ENCODE measurements at places on chromosomes 7 and 10.
A peak's percentile ranks its signal among the peaks of the same experiment; 100 is the strongest.

- no peak for DNase-seq
Observed at GRCh38 chr7:97697396-97697795, 34.5 kb upstream of the TAC1 start.

DNA sequence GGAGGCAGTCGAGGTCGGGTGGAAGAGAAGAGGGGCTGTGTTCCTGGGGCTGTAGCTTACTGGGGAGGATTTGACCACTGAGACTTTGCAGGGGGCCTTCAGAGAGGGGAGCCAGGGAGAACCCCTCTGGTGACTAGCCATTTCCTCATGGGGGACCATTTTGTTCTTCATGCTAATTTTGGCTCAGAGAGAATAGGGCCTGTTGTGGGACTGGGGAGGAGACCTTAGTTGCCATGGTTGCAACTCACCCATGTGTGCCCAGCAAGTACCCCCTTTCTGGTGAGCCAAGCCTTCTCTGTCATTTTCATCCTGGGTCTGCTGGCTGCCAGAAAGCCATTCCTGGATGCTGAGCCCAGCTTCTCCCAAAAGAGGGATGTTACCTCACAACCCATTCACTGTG lies 120.9 kb downstream of the GRK5 start:
- DNase-seq: no peak

DNA sequence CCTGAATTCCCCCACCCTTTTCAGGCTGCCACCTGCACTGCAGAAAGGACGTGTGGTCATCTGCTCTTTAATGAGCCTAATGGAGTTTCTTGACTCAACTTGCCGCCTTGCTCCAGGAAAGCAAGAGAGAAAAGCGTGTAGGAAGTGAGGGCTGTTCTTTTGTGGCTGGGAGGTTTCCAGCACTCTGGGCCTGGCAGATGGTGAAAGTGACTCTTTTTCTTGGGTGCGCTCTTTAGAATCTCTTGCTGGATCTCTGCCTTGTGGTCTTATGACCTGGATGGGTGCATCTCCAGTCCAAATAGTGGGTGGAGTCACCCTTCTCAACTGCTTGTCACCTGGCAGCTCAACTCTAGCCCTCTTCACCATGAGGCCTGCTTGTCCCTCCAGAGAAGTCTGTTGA lies 244.0 kb downstream of the SORCS1 start:
- DNase-seq: no peak

- DNase-seq: no peak
Observed at GRCh38 chr10:4655406-4655805, 170.6 kb upstream of the AKR1E2 start.

- no peak for DNase-seq
Observed at GRCh38 chr10:72024596-72024995, 60.4 kb downstream of the CHST3 start.

DNA sequence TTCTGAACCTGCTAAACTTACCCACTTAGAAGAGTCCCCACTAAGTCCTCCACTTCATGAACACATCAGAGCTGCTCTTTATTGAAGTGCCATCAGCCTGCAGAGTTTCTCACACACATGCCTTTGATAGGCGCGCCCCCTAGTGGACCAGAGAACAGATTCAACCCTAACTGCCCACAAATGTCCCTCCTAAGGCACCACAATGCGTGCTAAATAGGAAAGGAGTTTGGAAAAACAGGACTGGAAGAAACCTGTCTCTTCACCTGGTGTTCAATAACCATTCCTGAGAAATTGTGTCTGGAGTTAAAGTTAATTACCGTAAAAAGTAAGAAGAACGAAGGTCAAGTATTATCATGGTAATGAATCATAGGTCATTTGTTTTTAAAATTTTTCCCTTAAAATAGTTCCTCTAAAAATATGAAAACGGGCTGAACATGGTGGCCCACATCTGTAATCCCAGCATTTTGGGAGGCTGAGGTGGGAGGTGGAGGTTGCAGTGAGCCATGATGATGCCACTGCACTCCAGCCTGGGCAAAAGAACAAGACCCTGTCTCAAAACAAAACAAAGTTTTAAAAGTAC lies 249.7 kb downstream of the ELMO1 start:
- DNase-seq: peak; percentile 77

DNA sequence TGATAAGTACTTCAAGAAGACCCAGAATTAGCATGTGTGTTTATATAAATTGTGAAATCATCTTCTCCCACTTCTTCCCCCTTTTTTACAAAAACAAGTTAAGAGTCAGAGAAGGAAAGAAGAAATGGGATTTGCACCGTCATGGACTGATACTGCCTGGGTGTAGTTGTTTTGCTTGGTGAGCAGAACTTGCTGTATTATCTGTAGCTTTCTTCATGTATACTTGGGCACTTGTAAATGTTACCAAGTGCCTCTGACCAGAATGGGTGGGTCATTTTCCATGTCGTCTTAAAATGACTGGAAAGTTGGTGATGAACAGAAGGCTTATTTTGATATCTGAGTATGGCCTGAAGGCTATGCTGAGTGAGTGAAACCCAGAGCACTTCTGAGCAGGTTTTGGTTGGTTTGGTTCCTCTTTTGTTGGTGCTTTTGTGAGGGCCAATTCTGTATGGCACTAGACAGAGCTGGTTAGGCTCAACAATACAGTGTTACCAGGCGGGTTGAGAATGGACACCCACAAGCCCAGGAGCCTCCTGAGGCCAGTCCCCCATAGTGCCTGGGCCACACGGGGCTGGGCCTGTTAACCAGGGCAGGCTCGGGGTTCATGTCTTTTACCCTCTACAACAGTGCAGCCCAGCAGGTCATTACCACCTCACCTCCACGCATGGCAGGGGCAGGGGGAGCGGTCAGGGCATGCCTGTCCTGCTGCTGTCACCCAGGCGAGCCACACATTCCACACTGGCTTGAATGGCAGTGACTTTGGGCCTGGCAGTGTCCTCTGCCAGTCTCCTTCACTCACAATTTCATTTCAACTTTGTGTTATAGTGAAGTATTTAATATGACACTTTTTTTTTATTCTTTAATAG lies 115.1 kb downstream of the CCNY start:
- DNase-seq: no peak

DNA sequence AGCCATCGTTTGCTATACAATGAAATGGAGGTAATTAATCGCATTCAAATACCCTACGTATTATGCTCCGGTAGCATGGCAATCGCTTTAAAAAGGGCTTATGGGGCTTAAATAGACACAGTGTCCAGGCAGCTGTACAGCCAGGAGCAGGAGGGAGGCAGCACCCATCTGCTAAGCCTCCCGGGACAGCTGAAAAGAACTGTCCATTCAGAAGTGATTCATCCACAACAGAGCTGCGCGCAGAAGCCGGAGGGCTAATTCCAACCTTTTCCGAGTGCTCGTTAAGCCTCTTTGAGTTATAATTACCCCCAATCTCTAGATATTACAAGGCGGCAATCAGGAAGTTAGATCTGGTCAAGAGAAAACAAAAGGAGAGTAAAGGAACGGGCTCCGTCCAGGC lies 58.3 kb downstream of the DPYSL4 start:
- DNase-seq: no peak

GRCh38 chr7:37448011-37448635 lies 541 bp downstream of the ELMO1 start:
- DNase-seq: no peak

- peak; percentile 73 for DNase-seq
Observed at GRCh38 chr10:33193057-33193700, 141.3 kb downstream of the NRP1 start.

GRCh38 chr10:101052285-101052684 lies 9.5 kb upstream of the KAZALD1 start:
- DNase-seq: no peak

DNA sequence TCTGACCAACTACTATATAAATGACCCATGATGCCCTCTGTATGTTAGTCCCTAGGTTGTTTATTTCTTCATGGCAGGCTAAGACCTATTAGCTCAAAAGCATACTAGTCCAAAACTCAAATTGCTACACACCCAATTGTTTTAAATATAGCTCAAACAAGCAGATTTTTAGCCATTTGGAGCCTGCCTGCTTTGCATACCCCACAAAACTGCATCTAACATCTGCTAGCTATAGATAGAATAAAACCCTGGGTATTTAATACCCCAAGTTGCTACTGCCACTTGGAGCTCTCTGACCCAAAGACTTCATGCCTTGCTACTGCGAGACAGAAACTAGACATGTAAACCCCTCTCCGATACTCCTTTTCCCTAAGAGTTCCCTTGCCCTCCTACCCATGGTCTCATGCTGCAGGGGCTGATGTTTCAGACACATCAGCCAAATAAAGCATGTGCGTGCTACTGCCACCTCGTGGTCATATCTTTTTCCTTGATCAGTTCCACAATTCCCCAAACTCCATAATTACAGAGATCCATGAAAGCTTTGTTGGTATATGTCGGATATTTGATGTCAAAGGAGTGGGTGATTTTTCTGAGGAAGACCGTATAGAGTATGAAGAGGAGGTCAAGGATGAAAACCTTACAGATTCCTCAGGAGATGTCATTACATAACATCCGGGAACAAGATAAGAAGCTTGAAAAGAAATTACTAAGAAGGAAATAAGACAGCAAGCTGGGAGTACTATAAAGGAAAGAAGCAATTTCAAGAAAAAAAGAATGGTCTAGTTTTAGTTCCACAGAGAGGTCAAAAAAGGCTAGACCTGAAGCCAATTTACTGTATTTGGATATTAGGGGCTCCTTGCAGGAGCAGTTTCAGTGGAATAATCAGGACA lies 386.6 kb downstream of the SH2D4B start:
- DNase-seq: peak; percentile 62

- no peak for DNase-seq
Observed at GRCh38 chr7:150801946-150802771, 1.6 kb downstream of the TMEM176A start.

DNA sequence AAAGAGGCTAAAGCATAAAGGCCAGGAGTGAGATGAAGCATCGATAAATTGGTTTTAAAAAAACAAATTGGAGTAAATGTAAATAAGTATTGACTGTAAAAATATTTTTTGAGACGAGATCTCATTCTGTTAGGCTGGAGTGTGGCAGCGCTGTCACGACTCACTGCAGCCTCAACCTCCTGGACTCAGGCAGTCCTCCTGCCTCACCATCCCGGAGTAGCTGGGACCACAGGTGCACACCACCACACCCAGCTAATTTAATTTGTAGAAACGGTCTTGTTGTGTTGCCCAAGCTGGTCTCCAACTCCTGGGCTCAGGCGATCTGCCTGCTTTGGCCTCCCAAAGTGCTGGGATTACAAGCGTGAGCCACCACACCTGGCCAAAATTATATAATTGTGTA lies 17.8 kb downstream of the HNRNPA2B1 start:
- DNase-seq: peak; percentile 6

DNA sequence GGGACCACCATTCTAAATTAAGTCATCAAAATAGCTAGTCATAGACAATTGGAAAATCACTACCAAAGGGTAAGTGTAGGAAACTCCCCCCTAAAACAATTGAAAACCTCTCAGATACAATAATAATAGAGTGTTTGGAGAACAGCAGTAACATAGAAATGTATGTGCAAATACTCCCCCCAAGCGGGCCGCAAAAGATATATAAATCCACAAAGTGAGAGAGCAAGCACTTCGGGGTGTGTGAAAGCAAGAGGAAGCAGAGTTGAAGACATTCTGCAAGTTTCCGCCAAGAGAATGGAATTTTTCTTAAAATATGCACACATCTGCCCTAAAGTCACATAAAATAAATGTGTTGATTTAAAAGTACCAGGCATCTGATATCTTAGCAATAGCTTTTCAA lies 33.3 kb downstream of the CHCHD3 start:
- no peak for DNase-seq

GRCh38 chr10:11180228-11180627 lies 162.6 kb downstream of the CELF2 start:
- no peak for DNase-seq

GRCh38 chr7:84675633-84676034 lies 481.0 kb upstream of the SEMA3A start:
- no peak for DNase-seq

GRCh38 chr10:106173838-106174237 lies 990.7 kb downstream of the SORCS1 start:
- DNase-seq: no peak

- DNase-seq: peak; percentile 84
Observed at GRCh38 chr10:112951359-112952281, 1.6 kb downstream of the TCF7L2 start.

DNA sequence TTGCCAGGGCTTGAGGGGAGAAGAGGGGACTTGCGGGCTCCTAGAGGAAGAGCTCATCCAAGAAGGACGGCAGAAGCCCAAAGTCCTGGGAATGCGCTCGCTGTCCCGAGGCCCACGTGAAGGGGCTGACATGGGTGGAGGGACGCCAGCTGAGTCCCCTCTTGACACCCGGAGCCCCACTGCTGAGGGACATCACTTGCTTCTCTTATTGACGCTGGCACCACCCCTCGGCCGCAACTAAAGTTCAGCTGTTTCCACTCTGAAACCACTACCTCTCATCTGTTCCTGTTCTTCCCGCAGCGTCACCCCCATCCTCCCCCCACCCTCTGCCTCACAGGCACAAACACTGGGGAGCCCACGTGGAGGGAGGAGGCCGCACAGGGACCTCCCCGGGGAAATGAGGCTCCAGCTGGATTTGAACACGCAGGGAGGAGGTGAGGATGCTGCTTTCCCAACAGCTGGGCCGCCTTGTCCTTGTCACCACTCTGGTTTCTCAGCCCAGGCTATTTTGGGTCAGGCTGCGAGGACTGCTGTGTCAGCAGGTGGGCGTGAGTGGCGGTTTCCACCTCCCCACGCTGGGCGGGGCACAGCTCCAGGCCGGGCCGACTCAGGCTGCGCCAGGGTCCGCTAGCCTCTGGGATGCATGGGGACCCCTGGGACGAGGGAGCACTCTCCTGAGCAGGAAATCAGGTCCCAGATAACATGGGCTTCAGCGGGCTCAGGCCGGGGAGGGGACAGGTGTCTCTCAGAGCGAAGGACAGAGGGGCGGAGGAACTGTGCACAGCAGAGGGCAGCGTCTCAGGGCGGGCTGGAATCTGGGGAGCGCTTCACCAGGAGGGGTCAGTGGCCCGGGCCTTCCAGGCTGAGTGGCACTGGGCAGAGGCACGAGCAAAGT lies 156.3 kb downstream of the ZNF248 start:
- DNase-seq: no peak

Measured in ELF-1 (cell line).